Breast epithelium (tissue), 4 donors: ENCODE measurements at places on chromosomes 5 and 9. TPM values are rescaled to one million over a fixed set of nuclear protein-coding genes. Genes with fewer than 3 reads are reported as not detected.

GRCh38 chr9:136078024-136078423 is 17.1 kb downstream of the NACC2 start:
- no peak for DNase-seq

GRCh38 chr5:140926443-140927227 is 536 bp downstream of the PCDHAC1 start:
- peak; percentile 79 for DNase-seq

DNA sequence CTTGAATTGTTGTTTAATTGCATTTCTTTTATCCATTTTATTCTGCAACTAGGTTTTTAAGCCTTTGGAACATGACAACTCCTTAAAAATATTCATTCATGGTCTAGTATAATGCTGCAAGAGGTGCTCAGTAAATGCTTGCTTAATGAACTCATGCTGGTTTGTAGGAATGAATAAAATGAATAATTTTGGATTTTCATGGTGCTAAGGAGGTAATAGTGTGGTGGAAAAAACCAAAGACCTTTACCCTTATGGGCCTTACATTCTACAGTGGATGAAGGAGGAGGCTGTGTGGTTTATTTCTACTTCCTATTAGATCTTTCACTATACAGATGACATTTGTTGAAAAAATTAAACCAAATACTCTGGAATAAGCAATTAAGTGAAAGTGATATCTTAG is 43.4 kb downstream of the LRRTM2 start:
- DNase-seq: no peak

DNA sequence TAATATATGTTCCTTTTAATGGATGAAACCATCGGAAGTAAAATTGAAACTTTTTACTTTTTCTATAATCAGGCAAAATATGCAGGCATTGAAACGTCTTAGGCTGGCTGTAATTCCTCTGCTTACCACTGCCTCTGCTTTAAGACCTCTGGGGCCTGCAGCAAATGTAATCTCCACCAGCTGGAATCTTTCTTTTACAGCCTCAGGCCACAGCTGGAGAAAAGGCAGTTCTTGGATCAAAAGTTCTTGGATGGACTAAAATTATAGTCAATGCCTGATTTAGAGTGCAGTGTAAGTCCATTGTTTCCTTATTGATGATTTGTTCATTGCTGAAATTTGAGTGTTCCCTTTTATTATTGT is 396.7 kb downstream of the KCTD16 start:
- no peak for DNase-seq

DNA sequence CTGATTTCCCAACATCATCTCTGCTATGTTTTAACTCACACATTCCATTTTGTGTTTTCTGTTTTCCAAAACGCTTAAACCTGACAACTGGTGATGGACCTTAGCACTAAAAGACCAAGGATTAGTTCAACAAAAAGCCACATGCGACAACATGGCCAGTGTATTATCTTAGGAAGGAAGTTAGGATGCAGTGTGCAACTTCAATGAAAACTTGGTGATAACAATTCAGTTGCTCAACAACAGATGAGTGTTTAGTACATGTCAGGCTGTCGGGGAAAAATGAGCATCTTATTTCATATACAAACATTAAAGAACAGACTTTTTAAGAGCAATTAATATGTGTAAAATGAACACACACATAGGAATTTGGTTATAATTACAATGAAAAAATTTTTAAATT is 780.0 kb downstream of the SEMA5A start:
- DNase-seq: no peak

GRCh38 chr5:143258559-143259253 is 144.8 kb downstream of the NR3C1 start:
- no peak for DNase-seq

- DNase-seq: no peak
Measured at GRCh38 chr9:20532584-20532983, 89.7 kb downstream of the MLLT3 start.

DNA sequence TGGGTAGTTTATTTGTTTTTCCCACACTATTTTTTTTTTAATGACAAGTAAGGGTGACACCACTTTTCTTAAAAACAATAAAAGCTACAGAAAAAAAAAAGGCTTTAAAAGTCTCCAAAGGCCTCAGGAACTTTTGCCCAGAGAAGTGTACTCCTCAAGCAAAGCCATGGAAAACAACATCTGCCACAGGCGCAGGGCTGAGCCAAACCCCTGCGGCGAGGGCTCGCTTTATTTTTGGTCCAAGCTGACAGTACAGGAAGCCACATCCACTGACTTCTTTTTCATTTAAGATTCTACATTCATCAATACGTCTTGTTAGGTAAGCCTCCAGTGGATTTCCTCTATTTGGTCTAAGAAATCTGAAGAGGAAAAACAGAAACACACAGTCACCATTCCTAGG is 51.9 kb upstream of the IFNK start:
- no peak for DNase-seq

DNA sequence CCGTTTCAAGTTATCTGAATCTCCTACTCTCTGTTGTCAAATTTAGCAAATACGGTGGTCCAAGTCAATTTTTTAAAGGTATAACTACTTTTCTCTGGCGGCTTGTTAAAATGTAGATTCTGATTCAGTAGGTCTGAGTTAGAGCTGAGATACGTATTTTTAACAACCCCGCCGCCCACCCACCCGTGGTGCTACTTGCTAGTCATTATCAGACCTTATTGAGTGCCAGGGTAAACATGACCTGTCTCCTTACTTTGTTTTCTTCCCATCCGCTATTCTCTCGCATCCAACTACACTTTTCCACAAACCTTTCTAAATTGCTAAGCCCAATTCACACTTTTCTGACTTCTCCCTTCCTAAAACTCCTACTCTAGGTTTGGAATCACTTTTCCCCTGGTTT is 694 bp upstream of the PLAA start:
- DNase-seq: no peak

DNA sequence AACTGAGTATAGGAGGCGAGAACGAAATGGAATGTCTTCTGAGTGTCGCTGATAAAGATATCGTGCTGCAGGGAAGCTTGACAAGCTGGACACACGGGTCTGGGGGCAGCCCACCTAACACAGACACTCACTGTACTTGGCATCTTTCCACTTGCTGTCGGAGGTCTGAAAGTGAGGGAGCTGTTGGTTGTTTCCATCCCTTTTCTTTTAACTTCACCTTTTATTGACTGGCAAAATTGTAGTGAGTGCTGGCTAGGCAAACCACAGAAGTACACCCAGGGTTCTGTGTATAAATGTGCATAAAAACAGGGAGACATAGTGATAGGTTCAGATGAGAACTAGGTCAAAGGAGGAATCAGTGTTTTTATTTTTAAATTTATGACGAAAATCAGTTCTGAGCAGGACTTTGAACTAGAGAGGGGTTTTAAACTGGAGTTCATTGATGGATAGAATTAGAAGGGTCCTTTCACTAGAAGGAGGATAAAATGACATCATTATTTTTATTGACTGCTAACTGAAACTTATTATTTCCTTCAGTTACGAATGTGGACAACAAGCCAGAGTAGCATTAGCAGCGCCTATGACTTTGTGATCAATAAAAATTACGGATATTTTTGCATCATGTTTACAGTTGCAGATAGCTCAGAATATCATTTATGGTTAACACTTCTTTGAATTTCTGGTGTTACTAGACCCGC is 817 bp downstream of the GAPVD1 start:
- DNase-seq: no peak

- no peak for DNase-seq
Measured at GRCh38 chr5:126658561-126658960, 57.8 kb downstream of the PHAX start.

DNA sequence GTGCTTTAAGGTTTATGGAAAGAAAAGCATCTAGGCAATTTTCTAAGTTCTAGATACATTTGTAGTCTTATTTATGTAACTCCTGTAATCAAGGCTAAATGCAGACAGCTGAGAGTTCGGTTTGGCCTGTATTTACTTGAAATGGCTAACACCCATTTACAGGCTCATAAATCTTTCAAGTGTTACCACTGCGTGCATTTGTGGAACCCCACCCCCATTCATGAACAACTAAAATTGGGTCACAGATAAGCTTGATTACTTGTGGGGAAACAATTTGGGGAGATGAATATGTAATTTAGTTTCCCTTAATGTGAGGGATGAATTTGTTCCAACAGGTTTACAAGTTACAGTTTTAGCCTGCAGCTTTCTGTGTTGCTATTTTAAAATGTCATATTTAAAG is 360.6 kb downstream of the ARRDC3 start:
- DNase-seq: no peak

DNA sequence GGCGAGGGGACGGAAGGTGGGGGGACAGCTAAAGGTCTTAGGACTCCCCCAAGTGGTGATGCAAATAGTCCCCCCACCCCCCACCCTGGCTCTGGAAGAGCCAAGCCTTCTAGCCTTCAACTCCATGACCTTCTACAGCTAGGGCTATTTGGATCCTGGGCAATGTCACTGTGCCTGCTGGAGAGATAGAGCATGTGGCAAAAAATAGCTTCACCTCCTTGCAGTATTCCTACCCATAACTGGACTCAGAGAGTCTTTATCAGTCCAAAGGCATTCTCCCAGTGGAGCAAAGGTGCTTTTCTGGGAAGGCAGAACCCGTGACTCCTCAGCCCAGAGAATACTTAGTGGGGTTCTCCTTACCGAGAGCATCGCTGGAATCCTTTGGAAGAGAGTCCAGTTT is 48.9 kb upstream of the PPARGC1B start:
- DNase-seq: no peak

- no peak for DNase-seq
Measured at GRCh38 chr5:112012104-112012503, 255.1 kb upstream of the NREP start.

The ALDH1B1 gene
- total RNA-seq: 10.2 TPM

The CDK7 gene
- 28.7 TPM for total RNA-seq

The FOXD4L3 gene
- total RNA-seq: not detected

The PHF24 gene
- 0.33 TPM for total RNA-seq

The ENTPD2 gene
- total RNA-seq: 6.7 TPM

The KIF2A gene
- total RNA-seq: 57.4 TPM

The ELOVL7 gene
- 3.9 TPM for total RNA-seq
